ENCODE measurements at places on chromosomes 4 and X.

DNA sequence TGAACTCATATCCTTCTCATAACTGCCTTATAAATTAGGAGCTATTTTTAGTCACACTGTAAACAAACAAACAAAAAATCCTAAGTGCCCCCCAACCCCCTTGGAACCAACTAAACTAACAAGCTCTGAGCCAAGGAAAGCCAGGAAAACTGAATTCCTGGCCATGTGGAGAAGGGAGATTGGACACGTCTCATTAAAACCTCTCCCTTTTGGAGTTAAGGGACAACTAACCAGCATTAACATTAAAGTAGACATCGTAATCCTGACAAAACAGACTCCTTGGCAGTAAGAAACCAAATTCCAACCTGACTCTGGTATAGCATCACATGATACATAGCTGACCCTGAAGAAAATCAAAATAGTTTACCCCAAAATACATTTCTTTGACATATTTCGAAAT lies 937.1 kb upstream of the GRIA3 start:
- no peak for DNase-seq

GRCh38 chr4:159926871-159927270 lies 824.0 kb downstream of the RAPGEF2 start:
- peak; percentile 42 for DNase-seq

GRCh38 chr4:44319129-44319528 lies 129.5 kb downstream of the KCTD8 start:
- peak; percentile 81 for DNase-seq

GRCh38 chr4:89939994-89940393 lies 45.3 kb downstream of the MMRN1 start:
- DNase-seq, result peak; percentile 59

- no peak for DNase-seq
Observed at GRCh38 chr4:187364401-187364800, 631.2 kb upstream of the ZFP42 start.

DNA sequence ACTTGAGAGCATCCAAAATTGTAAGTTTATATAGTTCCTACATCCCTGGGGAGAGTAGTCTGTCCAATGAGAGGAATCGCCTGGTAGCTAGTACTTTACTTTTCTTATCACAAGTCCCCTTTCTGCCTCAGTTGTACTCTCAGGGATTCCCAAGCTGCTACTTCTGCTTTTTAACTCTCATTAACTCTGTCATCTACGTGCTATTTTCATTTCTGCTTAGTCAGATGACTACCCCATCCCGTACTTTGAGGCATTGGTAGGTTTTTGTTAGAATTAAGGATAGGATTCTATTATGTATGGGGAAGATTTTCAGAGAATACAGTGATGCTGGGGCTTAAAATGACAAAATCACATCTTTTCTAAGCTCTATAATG lies 24.7 kb downstream of the RBPJ start:
- no peak for DNase-seq

DNA sequence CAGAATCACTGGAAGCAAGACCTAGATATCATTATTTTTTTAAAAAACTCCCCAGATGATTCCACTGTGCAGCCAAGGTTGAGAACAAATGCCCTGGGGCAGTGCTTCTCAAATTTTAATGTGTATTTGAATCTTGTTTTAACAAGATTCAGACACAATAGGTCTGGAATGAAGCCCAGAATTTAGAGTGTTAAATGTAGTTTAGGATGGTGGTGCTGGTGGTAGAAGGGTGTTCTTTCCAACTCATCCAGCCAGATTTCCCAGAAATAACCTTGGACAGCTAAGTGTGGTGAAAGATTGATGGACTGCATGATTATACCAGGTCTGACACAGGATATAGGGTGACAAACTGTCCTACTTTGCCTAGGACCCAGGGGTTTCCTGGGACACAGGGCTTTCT lies 120.1 kb upstream of the MED14 start:
- DNase-seq, result no peak

DNA sequence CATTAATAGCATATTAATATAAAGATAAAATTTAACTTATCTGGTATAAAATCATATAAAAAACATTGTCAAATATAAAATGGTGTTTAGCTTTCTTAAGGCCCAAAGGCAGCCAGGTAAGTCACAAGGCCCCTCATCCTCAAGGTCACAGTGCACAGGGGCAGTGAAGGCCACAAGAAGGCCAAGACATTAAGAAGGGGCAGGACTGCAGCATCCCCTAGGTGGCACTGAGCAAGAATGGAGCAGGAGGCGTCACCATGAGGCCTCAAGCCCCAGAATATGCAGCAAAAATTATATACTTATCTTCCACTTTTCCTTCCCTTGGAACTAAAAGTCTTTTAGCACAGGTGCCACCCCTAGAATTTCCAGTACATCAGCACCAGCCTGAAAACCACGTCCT lies 49.5 kb upstream of the MAGEA8 start:
- no peak for DNase-seq

GRCh38 chr4:17187003-17187402 lies 288.6 kb upstream of the LDB2 start:
- peak; percentile 9 for DNase-seq

DNA sequence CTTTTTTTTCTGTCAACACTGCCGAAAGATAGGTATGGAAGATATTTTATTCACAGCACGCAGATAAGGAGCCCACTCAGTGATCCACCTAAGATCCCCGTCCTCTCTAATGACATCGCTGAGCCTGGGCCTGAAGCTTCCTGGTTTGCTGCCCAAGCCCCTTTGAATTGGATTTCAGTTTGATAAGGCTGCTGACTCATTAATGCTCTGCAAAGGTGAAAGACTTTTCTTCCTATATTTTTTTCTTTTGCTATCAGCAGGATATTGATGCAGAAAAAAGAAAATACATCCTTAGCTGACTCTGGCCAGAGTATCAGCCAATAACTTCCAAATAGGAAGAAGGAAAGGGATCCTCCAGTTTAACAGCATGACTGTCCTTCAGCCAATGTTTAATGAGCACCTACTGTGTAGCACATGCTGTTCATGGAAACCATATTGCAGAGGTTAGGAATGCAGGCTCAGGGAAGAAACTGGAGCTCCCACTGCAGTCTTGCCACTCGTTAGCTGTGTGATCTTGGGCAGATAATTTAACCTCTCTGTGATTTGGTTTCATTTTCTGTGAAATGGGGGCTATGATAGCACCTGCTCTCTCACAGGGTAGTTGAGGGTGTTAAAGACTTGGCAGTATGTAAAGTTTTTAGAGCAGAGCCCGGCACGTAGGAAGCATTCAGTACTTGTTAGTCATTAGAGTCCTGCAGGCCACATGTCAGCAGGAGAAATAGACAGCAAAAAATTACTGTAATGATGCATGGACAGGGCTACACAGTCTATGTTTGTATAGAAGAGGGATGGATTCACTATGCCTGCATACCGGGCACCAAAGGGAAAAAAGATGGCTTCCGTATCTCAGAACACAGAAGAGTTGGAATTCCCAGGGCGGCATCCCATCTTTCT lies 39.3 kb downstream of the EVC start:
- DNase-seq, result peak; percentile 56

GRCh38 chr4:6598641-6599040 lies 23.7 kb downstream of the MAN2B2 start:
- no peak for DNase-seq

GRCh38 chrX:12128017-12128416 lies 10.3 kb upstream of the FRMPD4 start:
- no peak for DNase-seq

DNA sequence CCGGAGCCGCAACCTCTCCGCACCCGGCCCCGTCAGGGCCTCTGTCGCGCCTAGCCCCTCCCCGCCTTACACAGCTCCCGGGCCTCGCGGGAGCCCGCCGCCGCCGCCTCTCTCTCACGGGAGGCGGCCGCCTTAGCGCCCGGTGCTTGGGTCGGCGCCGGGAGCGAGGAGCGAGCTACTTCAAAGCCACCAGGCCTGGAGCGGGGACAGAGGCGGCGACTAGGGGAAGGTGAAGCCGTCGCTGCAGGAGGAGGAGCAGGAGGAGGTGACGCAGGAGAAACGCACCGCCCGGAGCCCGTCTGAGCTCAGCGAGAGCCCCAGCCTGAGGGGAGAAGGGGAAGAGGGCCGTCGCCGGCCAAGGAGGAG lies 250 bp downstream of the USP9X start:
- no peak for DNase-seq

GRCh38 chr4:159487284-159487747 lies 384.4 kb downstream of the RAPGEF2 start:
- peak; percentile 62 for DNase-seq

- no peak for DNase-seq
Observed at GRCh38 chrX:118627084-118627758, 100.2 kb upstream of the IL13RA1 start.

- no peak for DNase-seq
Observed at GRCh38 chr4:7845493-7846128, 94.0 kb downstream of the AFAP1 start.

GRCh38 chrX:16577483-16578029 lies 72.4 kb upstream of the S100G start:
- no peak for DNase-seq

- DNase-seq, result no peak
Observed at GRCh38 chrX:74931214-74931613, 6.0 kb upstream of the NEXMIF start.

- no peak for DNase-seq
Observed at GRCh38 chr4:16217300-16218051, 8.8 kb downstream of the TAPT1 start.

- DNase-seq, result no peak
Observed at GRCh38 chrX:20116577-20117240, at the start of gene MAP7D2. MAP7D2 (minus strand) TSS chrX:20116907; CDS start chrX:20116879, 28 bp downstream.

GRCh38 chr4:47390428-47391125 lies 72.9 kb downstream of the COMMD8 start:
- no peak for DNase-seq

GRCh38 chrX:45006002-45006800 lies 133.2 kb downstream of the KDM6A start:
- no peak for DNase-seq

DNA sequence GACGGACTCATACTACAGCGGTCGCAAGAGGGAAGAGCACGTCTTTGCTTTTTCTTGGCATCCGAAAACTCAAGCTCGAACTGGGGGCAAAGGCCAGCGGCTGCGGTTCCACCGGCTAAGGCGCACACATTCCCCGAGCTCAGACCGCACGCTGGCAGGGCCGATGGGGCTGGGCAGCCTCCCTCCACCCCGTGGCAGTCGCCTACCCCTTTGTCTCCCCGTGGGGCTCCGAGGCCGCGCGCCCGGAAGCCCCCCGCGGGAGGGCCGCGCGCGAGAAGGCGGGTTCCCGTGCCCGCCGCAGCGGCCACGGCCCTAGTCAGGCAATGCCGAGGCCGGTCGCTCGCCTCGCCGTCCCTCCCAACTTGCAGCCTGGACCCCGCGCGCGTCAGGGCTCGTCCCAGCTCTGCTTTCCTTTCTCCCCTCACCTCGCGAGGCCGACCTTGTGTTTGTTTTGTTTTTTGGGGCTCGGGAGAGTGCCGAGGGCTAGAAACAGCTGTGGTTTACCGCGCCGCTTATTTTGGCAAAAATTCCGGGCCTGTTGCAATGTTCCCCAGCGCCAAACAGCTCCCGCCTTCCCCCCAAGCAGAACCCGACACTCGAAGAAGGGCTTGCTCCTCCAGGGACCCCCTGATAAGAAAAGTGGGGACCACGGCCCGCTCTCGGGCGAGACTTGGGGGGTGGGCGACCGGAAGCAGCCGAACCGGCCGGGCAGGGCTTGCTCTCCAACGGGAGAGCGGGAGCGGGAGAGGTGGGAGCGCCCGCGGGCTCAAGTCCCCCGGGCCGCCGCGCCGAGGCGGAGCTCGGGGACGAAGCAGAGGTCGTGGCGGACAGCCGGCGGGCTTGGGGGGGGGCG lies 561 bp upstream of the N4BP2 start:
- DNase-seq, result no peak

GRCh38 chrX:36241397-36241796 lies 321.9 kb downstream of the CFAP47 start:
- DNase-seq, result no peak

- no peak for DNase-seq
Observed at GRCh38 chr4:26020083-26020668, 106.2 kb downstream of the SMIM20 start.

- no peak for DNase-seq
Observed at GRCh38 chr4:156060661-156061060, 107.0 kb upstream of the CTSO start.

DNA sequence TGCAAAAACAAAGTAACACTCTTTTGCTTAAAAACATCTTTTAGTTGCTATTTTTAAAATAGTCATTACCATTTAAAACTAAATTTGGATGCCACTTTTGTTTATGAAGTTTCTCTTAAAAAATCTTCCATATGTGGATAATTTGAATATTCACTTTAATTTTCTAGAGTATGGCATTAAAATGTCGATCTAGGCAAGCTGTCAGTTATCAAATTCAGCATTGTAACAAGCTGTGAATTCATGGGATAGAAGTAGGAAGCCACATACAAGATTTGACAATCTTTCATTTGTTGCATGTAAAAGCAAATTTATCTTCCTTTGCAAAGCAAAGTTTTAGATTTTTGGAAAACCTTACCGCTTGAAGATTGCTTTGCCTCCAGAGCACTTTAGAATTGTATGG lies 191.5 kb downstream of the ARHGAP10 start:
- no peak for DNase-seq

DNA sequence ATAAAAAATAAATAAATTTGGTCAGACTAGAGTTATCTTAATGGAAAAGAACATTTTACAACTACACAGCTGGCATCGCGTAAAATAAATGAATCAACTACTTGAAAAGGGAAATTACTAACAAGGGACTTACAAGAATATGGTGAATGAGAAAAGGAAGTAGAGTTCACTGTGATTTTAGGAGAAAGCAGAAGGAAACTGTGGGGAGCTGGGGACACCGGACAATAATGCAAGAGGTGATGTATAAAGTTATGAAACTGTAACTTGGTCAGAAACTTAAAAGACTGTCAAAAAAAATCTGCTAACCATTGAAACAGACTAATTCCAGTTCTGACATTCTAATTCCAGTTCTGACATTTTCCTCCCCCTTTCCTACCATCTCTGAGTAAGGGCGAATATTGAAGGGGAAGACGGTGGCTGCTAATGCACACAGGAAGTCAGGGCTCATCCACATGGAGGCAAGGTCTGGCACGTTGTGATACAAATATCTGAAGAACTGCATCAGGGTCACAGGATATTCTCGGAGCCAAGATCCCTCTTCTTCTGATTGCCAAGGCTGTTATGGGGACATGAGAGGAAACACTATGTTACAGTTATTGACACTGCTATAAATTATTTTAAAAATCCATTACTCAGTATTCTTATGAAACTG lies 170.5 kb downstream of the CDS1 start:
- no peak for DNase-seq

- no peak for DNase-seq
Observed at GRCh38 chr4:60500810-60501209, 699.3 kb upstream of the ADGRL3 start.

- DNase-seq, result no peak
Observed at GRCh38 chr4:10731690-10732089, 47.1 kb upstream of the CLNK start.

Measured in retinal pigment epithelial cell (primary cell).